Fibroblast of skin of right biceps (primary cell): ENCODE measurements at places on chromosomes 2 and 18.

DNA sequence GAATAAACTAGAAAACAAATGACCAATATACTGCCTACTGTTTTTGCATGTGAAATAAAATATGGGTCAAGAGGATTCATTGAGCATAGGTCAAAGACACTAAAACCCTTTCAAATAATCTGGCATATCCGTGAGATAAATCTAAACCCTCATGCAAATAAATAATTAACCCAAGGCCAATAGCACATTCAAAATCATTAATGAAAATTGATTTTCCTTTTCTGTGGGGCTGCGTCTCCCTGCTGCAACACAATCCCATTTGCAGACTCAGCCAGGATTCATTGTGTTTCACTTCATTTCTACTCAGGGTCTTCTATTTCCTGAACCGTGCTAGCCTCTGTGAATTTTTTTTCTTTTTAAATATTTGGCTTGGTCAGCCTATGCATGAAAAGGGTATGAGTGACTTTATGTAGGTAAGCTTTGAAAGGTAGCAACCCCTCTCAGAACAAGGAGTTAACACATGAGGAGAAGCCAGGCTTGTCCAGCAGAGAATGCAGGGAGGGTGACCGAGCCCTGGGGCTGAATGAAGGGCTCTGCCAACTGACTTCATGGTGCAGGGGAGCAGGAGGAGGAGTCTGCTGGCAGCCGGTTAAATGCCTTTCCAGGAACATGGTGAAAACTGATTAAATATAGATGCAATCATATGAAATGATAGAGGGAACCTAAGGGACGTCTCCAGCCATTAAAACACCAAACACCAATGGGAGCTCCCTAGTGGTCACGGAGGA is 10.3 kb upstream of the CTAGE1 start:
- no peak for DNase-seq

GRCh38 chr18:76405681-76406356 is 89.2 kb downstream of the ZNF516 start:
- DNase-seq = peak; percentile 52

DNA sequence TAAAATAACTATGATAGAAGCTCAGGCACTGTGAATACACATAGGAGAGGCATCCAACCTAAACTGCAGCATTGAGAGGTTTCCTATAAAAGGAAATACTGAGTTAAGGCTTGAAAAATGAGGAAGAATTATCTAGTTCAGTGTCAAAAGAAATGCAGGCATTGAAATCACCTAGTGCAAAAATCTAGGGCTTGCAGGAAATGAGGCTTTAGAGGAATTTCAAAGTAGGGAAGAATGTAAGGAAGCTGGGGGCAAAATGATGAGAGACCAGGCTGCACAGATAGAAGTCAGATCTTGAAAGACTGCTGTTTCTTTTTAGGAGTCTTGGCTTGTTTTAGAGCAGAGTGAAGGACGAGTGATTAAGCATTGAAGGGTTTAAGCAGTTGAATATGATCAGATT is 28.1 kb upstream of the SCYGR2 start:
- peak; percentile 17 for DNase-seq

DNA sequence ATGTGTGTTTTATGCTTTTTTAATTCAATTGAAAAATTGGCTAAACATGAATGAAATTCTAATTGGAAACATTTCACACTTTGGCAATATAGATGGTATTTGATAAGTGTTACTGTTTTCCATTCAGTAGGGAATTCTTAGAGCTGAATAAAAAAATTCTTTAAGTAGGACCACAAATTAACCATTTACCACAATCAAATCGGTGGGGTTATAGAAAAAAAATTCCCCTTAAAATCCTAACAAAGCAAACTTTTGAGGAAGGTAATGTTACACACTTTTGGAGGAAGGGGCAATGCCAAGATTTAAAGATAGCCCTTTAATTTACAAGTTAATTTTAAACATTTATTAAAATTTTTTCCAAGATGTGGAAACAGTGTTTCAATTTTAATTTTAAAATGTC is 279.0 kb upstream of the FIGN start:
- no peak for DNase-seq

DNA sequence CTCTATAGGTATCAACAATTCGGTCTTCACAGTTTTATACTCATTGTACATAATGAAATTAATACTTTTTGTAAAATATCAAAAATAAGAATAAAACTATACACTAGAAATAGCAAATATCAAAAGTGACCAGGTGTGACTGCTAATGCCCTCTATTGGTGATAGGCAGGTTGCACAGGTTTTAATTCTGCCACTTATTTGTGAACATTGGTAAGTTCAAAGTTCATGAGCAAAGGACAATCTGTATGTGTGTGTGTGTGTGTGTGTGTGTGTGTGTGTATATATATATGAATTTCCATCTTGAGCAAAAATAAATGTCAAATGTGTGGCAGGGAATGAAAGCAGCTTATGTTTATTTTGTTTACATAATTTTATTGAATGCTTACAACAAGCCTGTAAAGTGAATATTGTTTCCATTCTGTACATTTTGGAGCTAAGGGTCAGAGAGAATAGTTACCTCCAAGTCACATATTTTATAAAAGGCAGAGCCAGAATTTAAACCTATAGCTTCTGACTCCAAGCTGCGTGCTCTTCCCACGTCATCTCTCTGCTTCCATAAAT is 537.4 kb downstream of the CPS1 start:
- no peak for DNase-seq

- DNase-seq = no peak
Measured at GRCh38 chr2:105521176-105521575, 122.3 kb upstream of the FHL2 start.

DNA sequence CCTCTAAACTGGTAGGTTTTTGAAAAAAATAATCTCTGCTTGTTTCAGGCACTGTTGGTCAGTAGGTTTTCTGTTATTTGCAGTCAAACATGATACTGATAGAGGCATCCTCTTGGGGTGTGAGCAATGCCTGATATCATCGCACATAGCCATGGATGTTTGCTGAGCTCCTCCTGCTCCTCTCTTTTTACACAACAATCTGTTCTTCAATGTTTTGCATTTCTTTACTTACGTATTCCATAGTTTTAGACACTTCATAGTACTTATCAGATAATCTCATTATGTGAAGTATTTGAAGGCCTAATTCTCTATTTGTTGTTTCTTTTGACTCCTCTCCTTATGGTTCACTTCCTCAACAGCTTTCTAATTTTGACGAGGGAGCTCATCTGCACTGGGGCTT is 23.0 kb upstream of the HS6ST1 start:
- DNase-seq = no peak

GRCh38 chr2:147456779-147457178 is 388.1 kb upstream of the ACVR2A start:
- DNase-seq = peak; percentile 1

DNA sequence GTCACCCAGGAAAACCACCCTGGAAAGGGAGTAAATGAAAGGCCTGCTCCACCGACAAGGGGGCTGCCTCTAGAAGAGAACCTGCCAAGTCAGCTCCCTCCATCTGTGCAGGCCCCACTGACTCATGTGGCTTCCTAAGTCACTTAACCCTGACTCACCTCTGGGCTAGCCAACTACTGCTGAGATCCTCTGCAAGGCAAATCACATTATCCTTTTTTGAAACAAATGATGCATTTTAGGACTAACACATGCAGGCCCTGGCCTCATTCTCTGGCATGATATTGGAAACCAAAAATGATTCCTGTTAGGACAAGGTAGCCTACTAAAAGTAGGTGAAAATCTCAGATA is 474.6 kb downstream of the EPHA4 start:
- peak; percentile 88 for DNase-seq
